CD4-positive, CD25-positive, alpha-beta regulatory T cell (primary cell): ENCODE measurements at places on chromosomes 11 and 22. TPM values are rescaled to one million over a fixed set of nuclear protein-coding genes. Genes with fewer than 3 reads are reported as not detected.

- DNase-seq = peak; percentile 41
- no peak overlapping the region for H3K27ac ChIP-seq
- H3K27me3 ChIP-seq = no peaks in the 10 kb centered on the region
- no peaks in the 10 kb centered on the region for H3K4me1 ChIP-seq
- no peak overlapping the region for H3K4me3 ChIP-seq
These were observed 36.6 kb downstream of the DCUN1D5 start for GRCh38 chr11:103055221-103055890.

GRCh38 chr11:15750535-15751308 is 605.6 kb downstream of the SOX6 start:
- no peak overlapping the region for H3K4me3 ChIP-seq
- no peaks in the 10 kb centered on the region for H3K36me3 ChIP-seq
- no peaks in the 10 kb centered on the region for H3K4me1 ChIP-seq
- no peaks in the 10 kb centered on the region for H3K27me3 ChIP-seq

DNA sequence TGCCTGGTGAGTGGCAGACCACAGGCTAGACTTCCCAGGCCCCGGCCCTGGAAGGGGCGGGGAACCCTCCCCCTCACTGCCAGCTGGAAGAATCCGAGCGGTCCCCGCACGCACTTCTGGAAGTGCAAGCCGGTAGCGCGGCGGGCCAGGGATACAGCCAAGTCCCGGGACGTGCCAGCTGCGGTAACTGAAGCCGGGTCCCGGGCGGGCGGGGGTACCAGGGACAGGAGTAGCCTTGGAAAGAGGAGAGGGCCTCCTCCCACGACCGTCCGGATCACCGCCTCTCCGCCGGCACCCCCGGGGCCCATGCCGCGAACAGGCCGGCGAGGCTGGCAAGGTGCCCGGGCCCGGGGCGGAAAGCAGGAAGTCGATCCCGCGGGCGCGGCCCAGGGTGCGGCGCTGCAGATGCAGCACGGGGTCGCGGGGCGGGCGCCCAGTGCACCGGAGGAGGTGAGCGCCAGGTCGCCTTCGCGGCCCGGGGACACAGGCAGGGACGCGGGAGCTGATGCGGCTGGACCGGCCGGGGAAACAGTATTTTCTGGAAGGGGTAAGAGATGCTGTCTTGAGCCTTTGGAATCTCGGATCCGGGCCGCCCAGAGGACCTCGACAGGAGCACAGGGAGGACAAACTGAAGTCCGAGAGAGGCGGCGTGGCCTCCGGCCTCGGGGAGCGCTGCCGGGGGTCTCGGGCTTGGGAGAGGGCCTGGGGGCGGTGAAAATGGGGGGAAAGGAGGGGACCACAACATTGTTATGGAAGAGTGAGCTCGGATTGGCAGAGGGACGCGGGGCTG is 783 bp upstream of the SLC35C1 start:
- peaks cover 46% of the 10 kb centered on the region for H3K4me1 ChIP-seq
- DNase-seq = peak; percentile 56
- no peaks in the 10 kb centered on the region for H3K27me3 ChIP-seq
- peak overlapping the region; percentile 44 for H3K4me3 ChIP-seq
- H3K27ac ChIP-seq = peak overlapping the region; percentile 82
- H3K36me3 ChIP-seq = peaks cover 3% of the 10 kb centered on the region

DNA sequence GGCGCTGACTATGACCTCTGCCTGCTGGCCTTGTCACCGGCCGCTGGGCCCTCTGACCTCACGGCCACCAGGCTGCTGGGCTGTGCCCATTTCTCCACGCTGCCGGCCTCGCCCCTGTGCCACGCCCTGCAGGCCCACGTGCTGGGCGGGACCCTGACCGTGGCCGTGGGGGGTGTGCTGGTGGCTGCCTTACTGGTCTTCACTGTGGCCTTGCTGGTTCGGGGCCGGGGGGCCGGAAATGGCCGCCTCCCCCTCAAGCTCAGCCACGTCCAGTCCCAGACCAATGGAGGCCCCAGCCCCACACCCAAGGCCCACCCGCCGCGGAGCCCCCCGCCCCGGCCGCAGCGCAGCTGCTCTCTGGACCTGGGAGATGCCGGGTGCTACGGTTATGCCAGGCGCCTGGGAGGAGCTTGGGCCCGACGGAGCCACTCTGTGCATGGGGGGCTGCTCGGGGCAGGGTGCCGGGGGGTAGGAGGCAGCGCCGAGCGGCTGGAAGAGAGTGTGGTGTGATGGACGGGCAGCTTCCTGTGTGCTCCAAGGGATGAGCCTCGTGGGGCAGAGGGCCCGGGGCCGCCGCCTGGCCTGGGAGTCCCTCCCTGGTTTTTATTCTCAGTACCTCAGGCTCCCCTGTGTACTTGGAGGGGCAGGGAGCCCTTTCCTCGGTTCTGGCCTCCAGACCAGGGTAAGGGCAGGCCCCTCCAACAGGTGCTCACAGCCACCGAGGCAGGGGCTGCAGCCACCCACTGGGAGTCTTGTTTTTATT is 3.0 kb downstream of the LRFN4 start:
- no peak overlapping the region for H3K27ac ChIP-seq
- H3K4me3 ChIP-seq = no peak overlapping the region
- H3K36me3 ChIP-seq = no peaks in the 10 kb centered on the region

DNA sequence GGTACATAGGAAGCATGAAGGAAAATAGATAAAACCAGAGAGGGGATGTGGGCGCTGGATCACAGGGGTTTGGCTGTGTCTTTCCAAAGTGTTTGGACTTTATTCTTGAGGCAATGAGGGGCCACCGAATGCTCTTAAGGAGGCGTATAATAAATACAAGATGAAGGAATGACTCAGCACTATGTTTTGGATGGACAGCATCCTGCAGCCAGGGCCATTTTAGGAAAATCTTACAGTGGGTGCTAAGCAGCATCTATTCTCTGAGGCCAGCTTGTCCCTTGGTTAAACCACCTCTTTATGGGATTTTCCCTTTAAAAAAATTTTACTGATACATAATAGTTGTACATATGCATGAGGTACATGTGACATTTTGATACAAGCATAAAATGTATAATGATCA is 4.3 kb upstream of the LDHA start:
- H3K27ac ChIP-seq = no peak overlapping the region
- H3K36me3 ChIP-seq = no peaks in the 10 kb centered on the region
- no peak for DNase-seq
- H3K4me1 ChIP-seq = peaks cover 12% of the 10 kb centered on the region
- H3K27me3 ChIP-seq = no peaks in the 10 kb centered on the region
- H3K4me3 ChIP-seq = no peak overlapping the region

DNA sequence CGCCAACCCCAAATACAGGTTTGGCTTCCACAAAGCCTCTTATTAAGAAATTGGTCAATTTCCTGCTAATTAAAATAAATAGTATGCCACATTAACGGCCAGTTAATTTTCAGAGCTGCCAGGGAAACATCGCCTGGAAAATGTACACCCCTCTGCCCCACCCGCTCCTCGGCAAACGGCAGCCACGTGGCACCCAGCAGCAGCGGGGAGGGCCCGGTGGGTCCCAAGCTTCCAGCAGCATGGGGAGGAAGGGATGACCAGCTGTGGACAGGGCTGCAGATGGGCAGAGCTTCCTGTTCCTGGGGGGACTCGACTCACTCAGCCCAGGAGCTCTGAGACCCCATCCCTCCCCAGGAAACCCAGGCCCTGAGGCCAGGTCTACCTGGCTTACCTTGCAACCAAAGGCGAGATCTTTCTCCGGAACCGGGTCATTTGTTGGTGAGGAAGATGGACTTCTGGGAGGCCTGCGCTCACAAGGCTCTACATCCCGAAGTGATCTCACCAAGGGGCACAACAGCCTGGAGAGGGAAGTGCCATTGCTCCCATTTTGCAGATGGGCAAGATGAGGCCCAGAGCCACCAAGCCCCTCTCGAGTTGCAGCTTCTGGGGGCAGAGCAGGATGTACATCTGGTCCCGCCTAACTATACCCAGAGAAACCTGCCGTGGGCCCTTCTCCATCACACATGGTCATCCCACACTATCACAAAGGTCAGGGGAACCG is 68.3 kb downstream of the IGLL1 start:
- H3K27ac ChIP-seq = no peak overlapping the region
- no peaks in the 10 kb centered on the region for H3K27me3 ChIP-seq
- no peaks in the 10 kb centered on the region for H3K4me1 ChIP-seq
- DNase-seq = no peak
- no peak overlapping the region for H3K4me3 ChIP-seq

- no peaks in the 10 kb centered on the region for H3K4me1 ChIP-seq
- no peaks in the 10 kb centered on the region for H3K36me3 ChIP-seq
- no peak overlapping the region for H3K4me3 ChIP-seq
- H3K27ac ChIP-seq = no peak overlapping the region
These were observed 118.6 kb downstream of the ARHGAP42 start for GRCh38 chr11:100805506-100806199.

DNA sequence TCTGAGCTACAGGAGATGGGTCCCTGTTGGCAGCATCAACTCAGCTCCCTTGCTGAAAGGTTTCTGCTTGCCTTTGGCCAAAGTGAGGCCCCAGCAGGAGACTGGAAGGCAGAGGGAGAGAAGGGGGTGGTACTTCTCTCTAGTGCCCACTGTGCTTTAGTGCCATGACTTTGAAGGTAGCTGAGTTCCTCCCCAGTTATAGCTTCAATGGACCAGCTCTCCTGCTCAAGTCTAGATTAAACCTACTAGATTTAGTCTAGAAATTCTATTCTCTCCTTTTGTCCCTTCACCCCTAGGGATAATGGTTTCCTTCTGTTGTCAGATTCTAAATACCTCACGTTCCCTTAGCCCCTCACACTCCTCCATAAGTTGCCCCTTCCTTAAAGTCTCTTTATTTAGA is 119.2 kb downstream of the TIMP3 start:
- no peak for DNase-seq
- H3K4me3 ChIP-seq = no peak overlapping the region
- no peaks in the 10 kb centered on the region for H3K36me3 ChIP-seq
- H3K4me1 ChIP-seq = no peaks in the 10 kb centered on the region

GRCh38 chr11:63896071-63896470 is 20.9 kb downstream of the RCOR2 start:
- H3K36me3 ChIP-seq = peaks cover 81% of the 10 kb centered on the region
- H3K27me3 ChIP-seq = no peaks in the 10 kb centered on the region
- no peak overlapping the region for H3K4me3 ChIP-seq
- no peak overlapping the region for H3K27ac ChIP-seq
- peaks cover 14% of the 10 kb centered on the region for H3K4me1 ChIP-seq
- no peak for DNase-seq

- no peak overlapping the region for H3K4me3 ChIP-seq
- H3K27ac ChIP-seq = no peak overlapping the region
- H3K27me3 ChIP-seq = no peaks in the 10 kb centered on the region
- no peak for DNase-seq
- no peaks in the 10 kb centered on the region for H3K36me3 ChIP-seq
These were observed 52.7 kb downstream of the PHF21B start for GRCh38 chr22:44956840-44957767.

DNA sequence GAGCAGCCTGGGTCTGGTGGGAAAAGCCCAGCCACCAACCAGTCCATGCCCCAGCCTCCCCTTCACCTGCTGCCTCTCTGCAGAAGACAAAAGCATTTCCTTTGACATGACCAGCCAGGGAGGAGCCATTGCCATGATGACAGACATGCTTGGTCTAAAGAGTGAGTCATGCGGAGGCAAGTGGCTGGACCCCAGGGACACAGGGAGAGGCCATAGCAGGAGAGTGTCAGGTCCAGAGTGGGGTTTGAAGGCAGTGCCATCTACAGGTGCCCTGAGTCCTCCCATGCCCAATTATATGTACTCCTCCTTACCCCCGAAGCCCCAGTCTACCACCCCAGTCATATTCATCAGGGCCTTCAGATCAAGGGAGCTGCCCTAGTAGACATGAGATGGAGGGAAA is 67.4 kb downstream of the SCN3B start:
- H3K4me3 ChIP-seq = no peak overlapping the region
- no peak for DNase-seq
- H3K4me1 ChIP-seq = no peaks in the 10 kb centered on the region

- H3K4me3 ChIP-seq = no peak overlapping the region
- no peaks in the 10 kb centered on the region for H3K27me3 ChIP-seq
- DNase-seq = no peak
- H3K4me1 ChIP-seq = no peaks in the 10 kb centered on the region
These were observed 79.2 kb downstream of the DHCR7 start for GRCh38 chr11:71368966-71369365.

DNA sequence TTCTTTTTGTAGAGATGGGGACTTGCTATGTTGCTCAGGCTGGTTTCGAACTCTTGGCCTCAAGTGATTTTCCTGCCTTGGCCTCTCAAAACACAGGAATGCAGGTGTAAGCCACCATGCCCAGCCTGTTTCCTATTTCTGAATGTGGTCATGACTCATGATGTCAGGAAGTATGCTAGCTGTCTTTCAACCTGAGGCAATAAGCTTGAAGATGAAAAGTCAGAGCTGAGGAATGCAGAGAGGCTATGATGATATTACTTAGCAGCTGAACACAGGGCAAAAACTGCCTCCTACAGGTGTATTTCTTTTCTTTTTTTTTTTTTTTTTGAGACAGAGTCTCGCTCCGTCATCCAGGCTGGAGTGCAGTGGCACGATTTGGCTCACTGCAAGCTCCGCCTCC is 9.0 kb upstream of the NUCB2 start:
- no peak for DNase-seq
- H3K36me3 ChIP-seq = no peaks in the 10 kb centered on the region
- H3K4me3 ChIP-seq = no peak overlapping the region

- peaks cover 2% of the 10 kb centered on the region for H3K27me3 ChIP-seq
- no peaks in the 10 kb centered on the region for H3K4me1 ChIP-seq
- H3K36me3 ChIP-seq = no peaks in the 10 kb centered on the region
- no peak for DNase-seq
- H3K4me3 ChIP-seq = no peak overlapping the region
These were observed 194.7 kb upstream of the E2F8 start for GRCh38 chr11:19435306-19435989.

GRCh38 chr11:612961-613300 is 2.8 kb downstream of the IRF7 start:
- H3K27ac ChIP-seq = peak overlapping the region; percentile 84
- no peak for DNase-seq
- H3K4me3 ChIP-seq = no peak overlapping the region
- peaks cover 30% of the 10 kb centered on the region for H3K4me1 ChIP-seq
- H3K27me3 ChIP-seq = no peaks in the 10 kb centered on the region

DNA sequence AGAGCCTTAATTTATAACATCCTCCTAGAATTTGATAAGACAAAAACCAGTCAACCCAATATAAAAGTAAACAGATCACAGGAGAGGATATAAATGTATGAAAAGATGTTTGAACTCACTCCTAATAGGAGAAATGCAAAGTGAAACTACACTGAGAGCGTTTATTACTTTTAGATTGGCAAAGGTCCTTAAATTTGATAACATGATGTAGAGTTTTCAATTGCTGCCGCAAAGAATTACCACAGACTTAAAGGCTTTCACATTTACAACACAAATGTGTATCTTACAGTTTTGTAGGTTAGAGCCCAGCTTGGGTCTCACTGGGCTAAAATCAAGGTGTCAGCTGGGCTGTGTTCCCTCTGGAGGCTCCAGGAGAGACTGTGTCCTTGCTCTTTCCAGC is 9.1 kb upstream of the POU2AF2 start:
- H3K27ac ChIP-seq = no peak overlapping the region
- H3K27me3 ChIP-seq = peaks cover 10% of the 10 kb centered on the region
- no peaks in the 10 kb centered on the region for H3K4me1 ChIP-seq

PHLDA2 gene
- 1.3 TPM for total RNA-seq

BRMS1 gene
- total RNA-seq = 53.4 TPM

CD3E gene
- 585 TPM for total RNA-seq
